ENCODE measurements at places on chromosomes 3 and 15.

DNA sequence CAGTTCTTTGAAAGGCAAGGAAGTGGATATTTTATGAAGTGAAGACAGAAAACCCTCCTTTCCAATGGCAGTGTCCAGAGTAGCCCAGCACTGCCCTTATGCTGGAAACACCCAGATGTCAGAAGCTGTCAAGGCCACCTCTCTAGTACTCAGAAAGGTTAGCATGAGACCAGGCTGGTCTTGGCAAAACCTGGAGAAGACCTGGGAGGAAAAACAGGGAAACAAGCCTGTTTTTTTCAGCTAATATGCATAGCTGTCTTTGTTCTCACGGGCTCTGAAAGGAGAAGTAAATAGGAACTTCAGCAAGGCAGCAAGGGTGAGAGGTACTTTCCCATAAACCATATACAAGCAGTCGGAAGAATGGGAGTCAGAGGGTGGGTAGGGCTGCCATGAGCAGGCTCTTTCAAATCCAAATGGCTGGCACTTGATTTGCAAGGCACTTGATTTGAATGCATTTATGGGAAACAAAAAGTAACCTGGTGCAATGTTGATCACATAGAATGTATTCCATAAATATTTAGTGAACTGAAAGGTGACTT, 55.8 kb downstream of the HEG1 start:
- DNase-seq, result no peak

- no peak for DNase-seq
These were observed 242.8 kb downstream of the CHST2 start for GRCh38 chr3:143362115-143362991.

- no peak for DNase-seq
These were observed 79.0 kb downstream of the MYLK start for GRCh38 chr3:123805101-123805500.

GRCh38 chr3:41997702-41998550, 36.0 kb upstream of the ULK4 start:
- no peak for DNase-seq

- DNase-seq, result no peak
These were observed 87.8 kb downstream of the CHL1 start for GRCh38 chr3:284322-284721.

DNA sequence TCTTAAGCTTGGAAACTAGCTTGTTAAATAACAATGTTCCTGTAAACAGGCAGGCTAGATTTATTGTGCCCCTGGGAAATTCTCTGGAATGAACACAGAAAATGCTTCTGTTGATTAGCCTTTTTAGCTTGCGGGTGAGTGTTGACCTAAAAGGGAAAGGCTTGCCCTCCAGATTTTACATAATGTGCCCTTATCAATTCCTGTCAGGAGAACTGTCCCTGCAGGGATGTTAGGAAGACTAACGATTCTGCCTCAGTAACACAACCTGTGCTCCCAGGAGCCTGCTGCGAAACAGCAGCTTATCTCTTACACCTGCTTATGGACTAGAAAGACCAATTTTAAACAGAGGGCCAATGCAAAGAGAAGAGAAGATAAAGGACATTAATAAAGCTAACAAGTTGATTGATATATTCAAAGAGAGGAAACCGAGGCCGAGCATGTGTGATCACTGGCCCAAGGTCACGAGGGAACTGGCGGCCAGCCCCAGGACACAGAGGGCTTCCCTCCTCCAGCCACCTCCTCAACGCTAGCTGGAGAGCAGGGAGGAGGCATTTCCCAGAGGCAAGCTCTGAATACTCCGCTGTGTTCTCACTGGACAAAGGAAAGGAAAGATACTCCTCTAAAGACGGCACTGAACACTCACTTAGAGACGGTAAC, 48.4 kb upstream of the TJP1 start:
- no peak for DNase-seq

DNA sequence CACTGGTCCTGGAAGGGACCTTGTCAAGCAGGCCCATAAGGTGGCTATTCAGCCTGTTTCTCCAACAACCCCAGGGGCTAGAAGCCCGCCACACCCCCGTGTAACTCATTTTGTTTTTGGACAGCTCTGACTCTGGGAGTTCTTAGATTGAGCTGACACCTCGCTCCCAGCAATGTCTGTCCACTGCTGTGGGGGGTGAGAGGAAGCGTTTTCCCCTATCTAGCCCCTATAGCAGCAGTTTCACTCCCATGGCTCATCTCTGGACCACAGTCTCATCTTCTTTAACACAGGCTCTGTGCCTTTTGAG, 1.1 kb upstream of the PPP1R2 start:
- DNase-seq, result no peak

GRCh38 chr3:196140224-196140623, 58.3 kb upstream of the TFRC start:
- no peak for DNase-seq

- no peak for DNase-seq
These were observed 72.8 kb downstream of the FNDC3B start for GRCh38 chr3:172112078-172112733.

DNA sequence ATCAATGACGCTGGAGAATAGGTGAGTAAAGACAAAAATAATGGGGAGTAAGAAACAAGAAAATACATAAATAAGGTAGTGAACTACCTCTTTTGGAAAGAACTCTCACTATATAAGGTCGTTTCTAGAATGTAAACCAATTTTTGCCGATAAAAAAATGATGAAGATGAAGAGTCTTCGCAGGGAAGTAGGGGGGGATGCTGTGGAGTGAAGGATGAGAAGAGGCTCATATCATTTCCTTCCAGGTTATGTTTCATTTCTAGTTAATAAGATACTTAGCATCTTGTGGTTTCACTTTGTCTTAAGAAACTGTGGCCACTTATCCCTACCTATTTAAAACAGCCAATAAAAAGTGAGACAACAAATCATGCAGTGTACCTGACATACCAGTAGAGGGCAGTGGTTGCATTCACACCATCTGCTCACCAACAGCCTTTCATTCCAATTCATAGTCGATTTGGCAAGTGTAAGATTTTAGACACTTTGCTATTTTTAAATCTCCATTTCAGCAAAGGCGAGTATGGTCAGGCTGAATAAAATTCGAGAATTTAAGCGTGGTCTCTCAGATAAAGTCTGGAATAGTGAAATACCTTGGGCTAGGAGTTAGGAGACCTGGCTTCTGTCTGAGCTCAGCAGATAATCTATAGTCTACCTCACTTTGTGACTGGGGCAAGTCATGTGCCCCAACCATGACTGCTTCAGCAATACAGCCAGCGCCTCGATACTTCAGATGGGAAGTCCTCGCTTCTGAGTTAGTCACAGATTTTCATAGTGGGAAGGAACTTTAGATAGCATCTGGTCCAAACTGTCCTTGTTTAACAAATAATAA, 28.9 kb upstream of the ICE2 start:
- no peak for DNase-seq

GRCh38 chr15:74906067-74906449, 593 bp downstream of the FAM219B start:
- DNase-seq, result no peak

DNA sequence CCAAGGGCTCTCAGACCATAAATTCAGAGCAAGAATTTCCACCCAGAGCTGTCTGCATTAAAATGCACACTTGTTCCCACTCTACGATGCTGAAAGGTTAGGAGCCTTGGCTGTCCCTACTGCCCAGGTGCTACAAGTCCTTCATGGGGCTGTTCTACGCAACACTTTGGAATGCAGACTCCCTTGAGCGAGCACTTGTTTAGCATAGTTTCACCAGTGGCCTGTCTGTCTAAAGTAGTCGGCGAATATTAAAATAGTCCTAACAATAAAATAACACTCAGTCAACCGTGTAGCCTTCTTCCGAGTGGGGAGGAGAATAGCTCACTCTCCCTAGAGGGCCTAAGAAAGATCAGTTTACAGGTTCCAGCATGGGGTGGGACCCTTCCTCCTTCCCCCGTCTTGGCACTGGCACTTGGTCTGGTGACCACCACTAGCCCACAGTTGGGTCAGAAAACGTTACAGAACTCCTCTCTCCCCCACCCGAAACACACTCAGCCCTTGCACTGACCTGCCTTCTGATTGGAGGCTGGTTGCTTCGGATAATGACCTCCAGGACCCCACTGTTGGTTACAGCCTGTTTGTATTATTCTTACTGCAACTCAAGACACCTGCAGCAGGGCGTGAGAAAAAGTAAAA, at the start of gene CLDN16:
Gene CLDN16, plus strand, starts transcription at position 586 of the 636 bp plus-strand sequence. CDS start 167 bp downstream, outside the sequence.
- DNase-seq, result no peak

DNA sequence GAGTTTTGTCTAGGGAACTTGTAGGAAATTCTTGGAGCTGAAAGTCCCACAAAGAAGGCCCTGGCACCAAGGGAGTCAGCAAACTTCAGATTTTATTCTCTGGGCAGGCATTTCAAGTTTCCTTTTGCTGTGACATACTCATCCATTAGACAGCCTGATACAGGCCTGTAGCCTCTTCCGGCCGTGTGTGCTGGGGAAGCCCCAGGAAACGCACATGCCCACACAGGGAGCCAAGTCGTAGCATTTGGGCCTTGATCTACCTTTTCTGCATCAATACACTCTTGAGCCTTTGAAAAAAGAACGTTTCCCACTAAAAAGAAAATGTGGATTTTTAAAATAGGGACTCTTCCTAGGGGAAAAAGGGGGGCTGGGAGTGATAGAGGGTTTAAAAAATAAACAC, 15.0 kb downstream of the TIGIT start:
- no peak for DNase-seq

All from H54 (cell line).